Chondrocyte (in vitro differentiated cells): ENCODE measurements at places on chromosomes 6 and 20. TPM values are rescaled to one million over a fixed set of nuclear protein-coding genes. Genes with fewer than 3 reads are reported as not detected.

GRCh38 chr6:38476141-38476540 is 163.6 kb downstream of the BTBD9 start:
- H3K36me3 ChIP-seq = no peaks in the 10 kb centered on the region
- H3K4me3 ChIP-seq = no peak overlapping the region
- H3K27ac ChIP-seq = no peak overlapping the region
- H3K27me3 ChIP-seq = no peaks in the 10 kb centered on the region
- no peaks in the 10 kb centered on the region for H3K4me1 ChIP-seq

- H3K27me3 ChIP-seq = peaks cover 2% of the 10 kb centered on the region
- no peak for DNase-seq
- peaks cover 4% of the 10 kb centered on the region for H3K4me1 ChIP-seq
- no peak overlapping the region for H3K27ac ChIP-seq
- no peak overlapping the region for H3K4me3 ChIP-seq
These were observed 71.3 kb downstream of the PLCB1 start for GRCh38 chr20:8203366-8203765.

GRCh38 chr6:122894791-122895190 is 101.2 kb upstream of the CLVS2 start:
- H3K27ac ChIP-seq = no peak overlapping the region
- no peaks in the 10 kb centered on the region for H3K36me3 ChIP-seq
- H3K4me1 ChIP-seq = no peaks in the 10 kb centered on the region
- H3K27me3 ChIP-seq = peaks cover 14% of the 10 kb centered on the region
- DNase-seq = no peak

ADGRB3 gene
- 1.5 TPM in 1 of 3 replicates, not detected in the others for total RNA-seq

- H3K4me1 ChIP-seq = no peaks in the 10 kb centered on the region
- no peaks in the 10 kb centered on the region for H3K36me3 ChIP-seq
- H3K4me3 ChIP-seq = no peak overlapping the region
These were observed 458.4 kb downstream of the GRIK2 start for GRCh38 chr6:101851911-101852310.

DNA sequence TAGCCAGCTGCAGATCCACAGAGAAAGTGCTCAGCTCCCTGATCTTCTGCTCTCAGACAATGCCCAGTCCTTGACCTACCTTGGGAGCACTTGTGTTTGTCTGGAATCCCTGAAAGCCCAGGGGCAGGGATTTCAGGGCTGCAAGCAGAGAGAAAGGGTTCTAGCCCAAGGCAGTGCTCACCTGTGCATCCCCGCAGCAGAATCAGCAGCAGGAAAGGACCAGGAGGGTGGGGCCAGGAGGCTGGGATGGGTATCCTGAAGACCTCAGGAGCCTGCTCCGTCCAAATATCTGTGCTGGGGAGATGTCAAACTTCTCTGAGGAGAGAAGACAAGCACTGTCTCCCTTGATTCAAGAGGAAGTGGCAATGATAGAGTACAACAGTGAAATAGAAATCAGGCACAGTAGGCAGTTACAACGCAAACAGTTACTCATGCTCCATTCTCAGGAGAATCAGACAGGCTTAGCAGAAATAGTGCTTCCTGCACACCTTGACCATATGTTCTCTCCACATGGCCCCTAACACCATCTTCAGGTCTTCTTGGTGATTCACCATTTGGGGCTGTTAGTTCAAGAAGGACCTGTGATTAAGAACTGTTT is 28.7 kb upstream of the SIRPG start:
- peaks cover 33% of the 10 kb centered on the region for H3K27me3 ChIP-seq
- no peaks in the 10 kb centered on the region for H3K4me1 ChIP-seq
- DNase-seq = no peak
- H3K4me3 ChIP-seq = no peak overlapping the region
- H3K27ac ChIP-seq = no peak overlapping the region

GRCh38 chr6:121879149-121879548 is 443.7 kb downstream of the GJA1 start:
- H3K4me1 ChIP-seq = peaks cover 47% of the 10 kb centered on the region
- peaks cover 3% of the 10 kb centered on the region for H3K36me3 ChIP-seq
- peak overlapping the region; percentile 35 for H3K27ac ChIP-seq
- no peak for DNase-seq
- no peak overlapping the region for H3K4me3 ChIP-seq

GRCh38 chr6:3894590-3895311 is 45.6 kb downstream of the FAM50B start:
- H3K27me3 ChIP-seq = no peaks in the 10 kb centered on the region
- peaks cover 28% of the 10 kb centered on the region for H3K4me1 ChIP-seq
- H3K4me3 ChIP-seq = no peak overlapping the region
- no peaks in the 10 kb centered on the region for H3K36me3 ChIP-seq

NELFE gene
- total RNA-seq = 43.5 to 59.3 TPM (median 50.6 TPM) in 3 replicates

DNA sequence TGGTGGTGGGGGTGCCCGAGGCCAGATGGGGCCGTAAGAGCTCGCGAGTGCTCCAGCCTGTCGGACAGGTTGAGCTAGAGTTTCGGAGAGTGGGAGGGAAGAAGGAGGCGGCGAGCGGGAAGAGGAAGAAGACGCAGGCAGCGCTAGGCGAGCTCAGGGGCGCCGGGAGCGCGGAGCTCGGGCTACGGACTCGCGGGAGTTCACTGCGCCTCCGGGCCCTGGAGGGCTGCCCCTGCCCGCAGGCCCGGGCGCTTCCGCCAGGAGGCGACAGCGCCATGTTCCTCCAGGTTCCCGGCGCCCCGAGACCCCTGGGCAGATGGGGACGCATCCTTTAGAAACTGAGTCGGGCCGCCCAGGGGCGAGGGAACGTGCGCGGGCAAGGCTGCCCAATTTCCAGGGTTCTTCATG is 984 bp downstream of the TFAP2C start:
- peak overlapping the region; percentile 78 for H3K27ac ChIP-seq
- H3K36me3 ChIP-seq = peaks cover 7% of the 10 kb centered on the region
- peaks cover 53% of the 10 kb centered on the region for H3K4me1 ChIP-seq
- DNase-seq = peak; percentile 94
- peaks cover 23% of the 10 kb centered on the region for H3K27me3 ChIP-seq

DNA sequence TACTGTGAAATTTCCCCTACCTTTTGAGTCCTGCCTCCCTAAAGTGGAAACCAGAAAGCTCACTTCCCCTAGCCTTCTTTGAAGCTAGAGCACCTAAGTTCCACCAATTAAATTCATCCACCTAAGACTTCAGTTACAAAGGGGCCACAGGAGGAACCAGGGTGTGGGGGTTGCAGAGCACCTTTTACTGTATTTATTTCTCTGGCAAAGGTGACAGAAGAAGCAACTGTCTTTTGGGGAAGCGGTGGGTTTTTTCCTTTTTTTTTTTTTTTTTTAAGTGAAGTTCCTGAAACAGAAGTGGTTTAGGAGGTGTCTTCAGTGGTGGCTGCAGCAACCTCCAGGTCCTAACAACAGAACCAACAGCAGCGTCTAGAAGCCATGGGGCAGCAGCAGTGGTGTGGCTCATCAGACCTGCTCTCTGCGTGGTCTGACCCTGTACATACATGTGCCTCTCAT is 13.1 kb downstream of the PSMB9 start:
- no peak overlapping the region for H3K4me3 ChIP-seq
- DNase-seq = no peak
- H3K27me3 ChIP-seq = peaks cover 54% of the 10 kb centered on the region

DNA sequence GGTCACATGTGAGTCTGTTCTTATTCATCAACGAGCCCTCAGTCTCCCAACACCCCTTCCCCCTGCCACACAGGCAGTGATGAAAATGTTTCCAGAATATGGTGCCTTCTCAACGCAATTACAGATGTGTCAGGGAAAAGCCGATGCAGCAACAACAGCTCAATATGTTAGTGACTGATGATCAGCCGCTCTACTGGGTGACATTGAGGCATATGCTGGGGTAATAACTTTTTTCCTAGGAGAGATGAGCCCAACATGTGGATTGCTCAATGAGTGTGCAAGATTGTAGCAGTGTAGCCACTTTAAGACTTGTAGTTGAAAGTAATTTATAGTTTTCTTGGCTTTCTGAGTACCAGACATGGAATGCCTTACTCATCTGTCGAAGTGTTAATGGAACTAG is 49.4 kb downstream of the DTD1 start:
- H3K27me3 ChIP-seq = no peaks in the 10 kb centered on the region
- H3K27ac ChIP-seq = no peak overlapping the region
- no peak overlapping the region for H3K4me3 ChIP-seq
- DNase-seq = no peak
- H3K4me1 ChIP-seq = peaks cover 22% of the 10 kb centered on the region
- no peaks in the 10 kb centered on the region for H3K36me3 ChIP-seq

FUCA2 gene
- total RNA-seq = 52.4 to 57.6 TPM (median 54.4 TPM) in 3 replicates

- no peaks in the 10 kb centered on the region for H3K4me1 ChIP-seq
- H3K4me3 ChIP-seq = no peak overlapping the region
- H3K27me3 ChIP-seq = no peaks in the 10 kb centered on the region
- no peaks in the 10 kb centered on the region for H3K36me3 ChIP-seq
These were observed 12.1 kb downstream of the LGSN start for GRCh38 chr6:63307581-63308246.

IYD gene
- not detected in 3 replicates for total RNA-seq

RWDD1 gene
- 38.4 to 52.2 TPM (median 44.4 TPM) in 3 replicates for total RNA-seq

GRCh38 chr6:15901141-15902115 is 227.5 kb upstream of the MYLIP start:
- no peak for DNase-seq
- H3K4me3 ChIP-seq = no peak overlapping the region
- no peaks in the 10 kb centered on the region for H3K36me3 ChIP-seq
- H3K4me1 ChIP-seq = peaks cover 22% of the 10 kb centered on the region

DNA sequence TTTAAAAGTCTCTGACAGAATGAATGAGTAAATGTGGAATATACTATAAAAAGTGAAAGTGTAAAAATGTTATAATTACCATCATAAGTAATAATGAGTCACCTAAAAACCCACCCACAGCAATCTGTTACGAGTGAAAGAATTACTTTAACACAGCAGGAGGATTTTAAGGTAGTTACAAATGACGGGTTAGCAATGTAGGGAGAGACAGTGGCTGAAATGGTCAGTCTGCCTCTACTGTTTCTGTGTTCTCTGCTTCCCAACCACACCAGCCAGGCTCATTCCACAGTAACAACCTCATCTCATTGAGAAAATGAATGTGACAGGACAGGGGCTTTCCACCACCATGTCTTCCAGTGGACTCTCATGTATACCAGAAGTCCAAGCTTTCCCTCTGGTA is 124.4 kb upstream of the KCNK16 start:
- H3K4me1 ChIP-seq = peaks cover 18% of the 10 kb centered on the region
- no peaks in the 10 kb centered on the region for H3K36me3 ChIP-seq
- no peak overlapping the region for H3K27ac ChIP-seq
- no peak overlapping the region for H3K4me3 ChIP-seq
- H3K27me3 ChIP-seq = no peaks in the 10 kb centered on the region
- no peak for DNase-seq

CST4 gene
- not detected in 3 replicates for total RNA-seq

DNAH8 gene
- total RNA-seq = 0.05 to 0.24 TPM (median 0.15 TPM) in 3 replicates

DNA sequence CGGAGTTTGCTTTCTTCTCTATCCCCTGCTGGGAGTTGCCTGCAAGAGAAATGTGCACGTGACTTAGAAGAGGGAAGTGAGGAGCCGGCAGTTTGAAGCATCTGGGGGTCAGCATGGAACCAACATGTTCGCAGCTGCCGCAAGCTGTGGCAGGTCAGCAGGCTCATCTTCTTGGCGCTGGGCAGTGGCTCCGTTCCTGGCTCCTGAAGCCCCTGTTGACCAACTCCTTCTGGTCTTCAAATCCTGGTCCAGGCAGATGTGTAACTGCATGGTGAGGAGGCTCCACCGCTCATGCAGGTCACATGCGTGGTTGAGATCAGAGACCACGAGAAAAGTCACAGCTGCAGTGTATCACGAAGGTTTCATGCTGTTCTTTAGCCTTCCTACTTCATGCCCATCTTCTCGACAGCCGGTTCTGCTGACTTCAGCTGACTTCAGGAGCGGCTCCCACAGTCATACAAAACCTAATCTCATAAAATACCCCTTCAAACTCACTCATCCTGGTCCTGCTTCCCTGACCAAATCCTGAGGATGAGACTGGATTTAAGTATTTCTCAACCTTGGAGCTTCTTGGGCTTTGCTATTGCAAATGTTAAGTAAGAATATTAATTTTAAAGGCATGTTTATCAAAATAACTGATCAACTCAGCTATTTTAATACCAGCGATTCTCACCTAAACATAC is 44.9 kb upstream of the BCAS1 start:
- no peaks in the 10 kb centered on the region for H3K36me3 ChIP-seq
- H3K4me3 ChIP-seq = no peak overlapping the region
- no peak overlapping the region for H3K27ac ChIP-seq
- H3K4me1 ChIP-seq = no peaks in the 10 kb centered on the region

- H3K27ac ChIP-seq = no peak overlapping the region
- H3K36me3 ChIP-seq = no peaks in the 10 kb centered on the region
- DNase-seq = no peak
- H3K27me3 ChIP-seq = no peaks in the 10 kb centered on the region
- H3K4me3 ChIP-seq = no peak overlapping the region
These were observed 138.9 kb downstream of the ADGRG6 start for GRCh38 chr6:142440600-142441293.

DNA sequence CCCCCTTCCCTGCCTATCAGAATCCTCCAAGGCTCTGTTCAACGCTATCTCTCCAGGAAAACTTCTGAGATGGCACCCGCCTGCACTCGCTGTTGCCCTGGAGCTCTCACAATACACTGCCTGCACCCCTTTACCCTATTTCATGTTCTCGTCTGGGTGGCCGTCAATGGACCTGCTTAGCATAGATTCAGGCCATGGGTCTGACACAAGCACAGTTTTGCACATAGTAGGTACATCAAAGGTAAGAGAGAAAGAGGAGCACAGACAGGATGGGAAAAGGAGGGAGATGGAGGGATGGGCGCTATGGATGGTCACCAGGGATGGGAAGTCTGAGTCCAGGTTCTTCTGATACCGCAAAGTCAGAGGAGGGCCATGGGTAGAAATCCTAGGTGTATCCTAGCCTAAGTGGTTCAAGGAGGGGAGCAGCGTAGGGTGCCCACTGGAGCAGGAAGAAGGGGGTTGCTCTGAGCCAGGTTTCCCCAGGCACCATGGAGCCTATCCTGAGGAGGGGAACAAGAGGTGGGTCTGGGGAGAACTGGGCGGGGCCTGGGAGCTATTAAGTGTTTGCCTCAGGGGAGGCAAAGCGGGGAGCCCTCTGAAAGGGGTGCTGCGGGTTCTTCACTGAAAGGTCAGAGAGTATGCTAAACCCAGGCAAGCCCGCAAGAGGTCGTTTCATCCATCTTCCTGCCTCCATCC is 89.3 kb downstream of the MRPL14 start:
- H3K4me1 ChIP-seq = peaks cover 59% of the 10 kb centered on the region
- DNase-seq = no peak
- H3K4me3 ChIP-seq = no peak overlapping the region
- no peak overlapping the region for H3K27ac ChIP-seq
- H3K36me3 ChIP-seq = no peaks in the 10 kb centered on the region
- H3K27me3 ChIP-seq = no peaks in the 10 kb centered on the region

DNA sequence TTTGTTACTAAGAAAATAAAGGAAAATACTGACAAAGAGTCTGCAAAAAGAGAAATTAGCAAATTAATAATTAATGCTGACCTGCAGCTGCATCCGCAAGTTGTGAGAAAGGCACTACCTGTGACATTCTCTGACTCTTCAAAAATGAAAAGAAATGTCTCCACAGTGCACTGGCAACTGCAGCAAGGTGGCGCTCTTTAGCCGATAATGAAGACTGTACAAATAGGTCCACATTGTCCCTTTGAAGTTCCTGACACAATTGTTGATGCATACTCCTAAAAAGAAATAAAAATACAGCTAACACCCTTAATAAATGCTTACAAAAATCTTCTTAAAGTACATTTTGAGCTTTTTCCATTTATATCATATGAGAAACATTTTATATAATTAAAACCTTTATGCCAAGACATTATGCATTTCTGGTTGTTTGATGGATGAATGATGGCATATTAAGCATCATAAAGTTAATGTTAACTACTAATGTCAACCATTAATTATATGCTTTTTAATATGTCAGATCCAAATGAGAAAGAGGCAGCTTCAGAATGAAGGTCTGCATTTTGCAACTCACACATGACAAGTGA is 96.5 kb downstream of the MMS22L start:
- no peak for DNase-seq
- no peaks in the 10 kb centered on the region for H3K27me3 ChIP-seq
- H3K27ac ChIP-seq = no peak overlapping the region
- H3K4me3 ChIP-seq = no peak overlapping the region

TINAG gene
- not detected in 3 replicates for total RNA-seq

- peaks cover 7% of the 10 kb centered on the region for H3K4me1 ChIP-seq
- no peak overlapping the region for H3K4me3 ChIP-seq
These were observed 96.7 kb downstream of the SGK1 start for GRCh38 chr6:134221250-134221649.
